ENCODE measurements at places on chromosomes 3 and 15.

- DNase-seq = no peak
Measured at GRCh38 chr3:23000371-23000770, 202.8 kb upstream of the UBE2E2 start.

- DNase-seq = no peak
Measured at GRCh38 chr15:58332676-58333400, 99.0 kb upstream of the LIPC start.

DNA sequence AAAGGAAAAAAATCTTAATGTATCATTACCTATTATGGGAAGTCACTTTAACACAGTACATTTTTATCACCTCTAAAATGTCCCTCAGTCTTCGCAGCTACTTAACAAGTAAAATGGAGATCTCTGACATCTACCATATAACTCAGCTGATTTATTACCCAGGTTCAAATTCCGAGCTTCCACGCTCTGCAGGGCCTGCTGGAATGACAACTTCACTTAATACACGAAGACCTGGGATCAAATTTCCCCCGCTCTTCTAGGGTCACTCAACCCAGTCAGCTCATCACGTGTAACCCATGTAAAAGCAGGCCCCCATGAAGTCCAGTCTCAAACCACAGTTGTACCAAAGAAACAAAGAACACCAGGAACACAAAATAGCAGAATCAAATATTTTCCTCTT lies 44.2 kb upstream of the ACP3 start:
- DNase-seq = no peak

- no peak for DNase-seq
Measured at GRCh38 chr3:189094539-189094938, 77.2 kb upstream of the TPRG1 start.

GRCh38 chr15:65916664-65917406 lies 47.5 kb downstream of the RAB11A start:
- peak; percentile 64 for DNase-seq

DNA sequence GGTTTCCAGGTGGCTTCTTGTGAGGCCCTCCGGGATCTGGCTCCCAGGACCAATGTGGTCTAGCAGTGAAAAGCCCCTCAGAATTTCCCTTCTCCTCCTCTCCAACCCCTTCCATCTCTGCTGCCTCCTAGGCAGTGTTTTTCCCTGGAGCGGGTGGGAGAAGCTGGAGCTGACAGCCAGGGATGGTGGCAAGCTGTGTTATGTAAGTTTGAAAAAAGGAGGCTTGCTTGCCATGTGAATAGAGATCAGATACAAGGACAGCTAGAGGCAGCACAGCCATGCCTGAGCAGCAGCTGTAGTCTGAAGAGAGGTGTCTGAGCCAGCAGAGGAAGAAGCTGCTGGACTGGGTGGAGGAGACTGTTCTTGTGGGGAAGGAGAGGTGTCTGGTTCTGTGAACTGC lies 20.6 kb downstream of the SNAPC5 start:
- no peak for DNase-seq

GRCh38 chr3:95387242-95388021 lies 1324.6 kb downstream of the NSUN3 start:
- no peak for DNase-seq

GRCh38 chr3:159964166-159964973 lies 24.3 kb upstream of the IL12A start:
- no peak for DNase-seq

GRCh38 chr3:59935025-59935424 lies 885.2 kb upstream of the CFAP20DC start:
- DNase-seq = no peak

Measured in activated B cell treated with CpG ODN at 0.5 μM for 24 hours (primary cell).